ENCODE measurements at places on chromosomes 7 and 10.
A peak's percentile ranks its signal among the peaks of the same experiment; 100 is the strongest.

DNA sequence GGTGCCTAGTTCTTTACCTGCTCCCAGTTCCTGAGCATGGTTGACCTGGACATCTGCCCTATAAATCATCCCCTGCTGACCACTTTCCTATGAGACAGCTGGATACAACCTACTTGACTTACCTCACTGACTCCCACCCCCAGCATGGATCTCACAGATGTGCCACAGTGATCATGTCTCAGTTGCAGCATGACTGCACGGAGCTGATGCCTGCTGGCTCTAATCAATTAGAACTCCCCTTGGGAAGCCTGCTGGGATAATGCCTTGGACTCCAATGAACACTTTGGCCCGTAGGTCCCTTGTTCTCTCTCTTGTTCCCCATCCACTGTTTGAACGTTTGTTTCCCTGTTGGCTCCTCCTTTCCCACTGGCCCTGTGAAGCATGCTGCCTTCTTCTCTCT, 271.2 kb upstream of the IGFBP3 start:
- DNase-seq = no peak

DNA sequence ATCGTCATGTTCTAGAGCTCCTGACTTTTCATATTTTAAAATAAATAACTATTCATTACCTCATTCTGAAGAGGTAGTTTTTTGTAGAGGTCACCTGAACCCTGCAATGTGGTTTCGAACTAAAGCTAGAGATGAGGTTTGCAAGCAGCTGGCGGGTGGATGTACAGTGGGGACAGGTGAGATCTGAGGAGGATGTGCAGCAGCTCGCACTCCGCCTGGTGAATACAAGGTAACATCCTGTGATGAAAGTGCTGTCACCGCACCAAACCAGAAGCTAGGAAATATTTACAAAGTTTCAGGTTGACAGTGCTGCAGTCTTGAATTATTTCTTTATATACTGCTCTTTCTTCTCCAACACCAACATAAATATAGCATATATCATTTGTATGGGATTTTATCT, 26.5 kb downstream of the NDUFB2 start:
- DNase-seq = no peak

DNA sequence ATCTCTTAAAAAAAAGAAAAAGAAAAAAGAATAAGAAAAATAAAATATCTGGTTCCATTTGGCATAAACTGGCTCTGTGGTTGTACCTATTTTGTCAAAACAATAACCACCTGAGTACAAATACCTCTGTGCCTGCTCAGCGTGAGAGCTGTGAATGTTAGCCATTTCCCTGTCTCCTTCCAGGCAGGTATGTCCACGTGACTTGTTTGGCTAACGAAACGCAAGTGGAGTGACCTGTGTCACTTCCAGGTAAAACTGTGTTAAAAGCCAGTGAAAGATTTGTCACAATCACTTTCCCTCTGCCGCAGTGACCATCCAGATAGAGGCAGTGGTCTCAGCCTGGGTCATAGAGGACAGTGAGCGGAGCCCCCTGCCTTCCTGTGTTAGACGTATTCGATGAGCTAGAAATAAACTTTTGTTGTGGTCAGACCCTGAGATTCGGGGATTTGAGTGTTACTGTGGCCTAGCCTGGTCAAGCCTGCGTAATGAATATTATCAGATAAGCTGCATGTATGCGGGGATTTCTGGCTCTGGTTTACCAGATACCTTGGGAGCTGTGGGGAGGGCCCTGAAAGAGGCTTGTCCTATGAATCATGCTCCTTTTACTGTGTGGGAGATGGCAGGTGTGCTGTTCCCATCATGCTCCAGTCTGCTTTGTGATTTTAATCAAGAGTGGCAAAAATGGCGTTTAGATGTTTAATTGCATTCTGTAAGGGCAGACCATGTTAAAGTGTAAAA, 3.8 kb downstream of the PTER start:
- DNase-seq = peak; percentile 1

DNA sequence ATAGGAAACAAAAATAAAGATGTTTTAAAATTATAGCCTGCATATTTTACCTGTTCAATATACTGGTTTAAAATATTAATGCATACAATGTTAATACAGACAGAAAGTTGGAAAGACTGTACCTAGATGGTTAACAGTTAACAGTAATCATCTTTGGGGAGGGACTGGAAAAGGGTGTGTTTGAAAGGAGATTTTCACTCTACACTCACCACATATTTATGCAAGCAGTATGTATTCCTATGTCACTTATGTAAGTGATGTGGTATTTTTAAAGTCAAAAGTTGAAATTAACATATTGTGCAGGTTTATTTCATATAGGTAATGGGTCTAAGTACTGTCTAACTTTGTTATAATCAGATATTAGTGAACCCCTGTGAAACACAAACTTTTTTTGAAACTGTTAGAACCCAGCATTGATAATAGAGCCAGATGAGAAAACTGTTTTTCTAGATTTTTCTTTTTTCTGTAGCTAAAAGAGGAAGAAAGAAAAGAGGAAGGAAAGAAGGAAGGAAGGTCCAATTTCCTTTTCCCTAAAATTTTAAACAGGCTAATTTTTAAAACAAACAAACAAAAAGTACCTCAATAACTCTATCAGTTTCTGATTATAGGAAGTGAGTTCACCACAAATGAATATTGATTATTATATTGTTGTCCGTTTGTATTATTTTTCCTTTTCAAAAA, 9.0 kb upstream of the STARD3NL start:
- no peak for DNase-seq

DNA sequence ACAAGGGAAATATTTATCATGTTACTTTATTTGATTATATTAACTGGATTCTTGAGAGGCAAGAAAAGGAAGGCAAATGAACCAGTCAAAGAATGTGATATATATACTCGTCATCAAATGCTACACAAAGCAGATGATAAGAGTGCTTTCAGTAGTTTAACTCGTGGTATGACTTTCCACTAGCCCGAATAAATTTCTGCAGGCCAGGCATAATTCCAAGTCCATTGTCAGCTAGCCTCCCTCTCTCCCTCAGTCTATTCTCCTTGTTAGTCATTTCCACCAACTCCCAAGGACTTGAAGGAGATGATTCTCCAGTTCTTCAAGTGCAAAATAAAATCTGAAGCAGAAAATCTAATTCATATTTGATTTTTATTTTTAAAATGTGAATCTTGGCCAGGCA, 190.5 kb downstream of the GLI3 start:
- no peak for DNase-seq

DNA sequence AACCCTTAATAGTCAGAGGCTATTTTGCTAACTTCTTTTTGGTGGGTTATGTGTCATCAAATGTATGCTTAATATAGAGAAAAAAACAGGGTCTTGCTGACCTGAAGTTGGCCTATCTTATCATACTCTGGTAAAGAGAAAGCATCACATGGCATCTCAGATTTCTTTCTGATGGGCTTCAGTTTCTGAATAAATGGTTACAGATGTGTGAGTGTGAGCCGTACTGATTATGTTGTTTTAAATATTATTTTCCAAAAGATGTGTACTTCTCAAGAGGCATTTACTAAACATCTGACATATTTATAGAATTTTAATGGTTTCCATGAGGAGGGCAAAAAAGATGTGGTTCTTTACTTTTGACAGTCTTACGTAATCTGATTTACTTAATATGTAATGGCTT, 28.4 kb downstream of the BBS9 start:
- DNase-seq = no peak

- DNase-seq = no peak
These were observed 174.4 kb upstream of the PHYHIPL start for GRCh38 chr10:59002011-59002410.

DNA sequence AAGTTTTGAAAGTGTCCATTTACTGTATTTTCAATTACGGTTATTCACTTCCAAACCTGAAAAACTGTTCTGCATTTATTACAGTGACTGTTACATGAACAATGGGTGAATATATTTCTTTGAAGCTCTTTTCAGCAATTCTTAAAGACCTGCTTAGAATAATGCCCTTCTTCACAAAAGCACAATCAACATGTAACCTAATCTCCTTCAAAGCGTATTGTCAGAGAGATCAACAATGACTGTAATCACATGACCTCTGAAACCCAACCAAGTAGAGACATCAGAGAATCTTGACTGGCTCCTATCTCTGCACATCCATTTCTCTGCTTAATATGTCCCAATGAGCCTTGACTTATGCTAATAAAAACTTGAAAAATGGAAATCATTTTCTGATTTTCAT, 126.7 kb downstream of the NRCAM start:
- DNase-seq = no peak

DNA sequence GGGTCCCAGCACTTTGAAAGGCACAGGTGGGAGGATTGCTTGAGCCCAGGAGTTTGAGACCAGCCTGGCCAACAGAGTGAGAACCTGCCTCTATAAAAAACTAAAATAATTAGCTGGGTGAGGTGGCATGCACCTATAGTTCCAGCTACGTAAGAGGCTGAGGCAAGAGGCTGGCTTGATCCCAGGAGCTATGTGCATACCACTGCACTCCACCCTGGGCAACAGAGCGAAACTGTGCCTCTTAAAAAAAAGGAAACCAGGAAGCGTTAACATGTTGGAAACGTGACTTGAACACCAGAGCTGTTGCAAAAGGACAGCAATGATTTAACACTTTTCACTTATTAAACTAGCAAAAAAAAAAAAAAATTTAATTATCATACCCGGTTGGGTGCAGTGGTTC, 12.6 kb downstream of the BAZ1B start:
- no peak for DNase-seq

- DNase-seq = no peak
These were observed 1.6 kb upstream of the HILPDA start for GRCh38 chr7:128453836-128454804.

DNA sequence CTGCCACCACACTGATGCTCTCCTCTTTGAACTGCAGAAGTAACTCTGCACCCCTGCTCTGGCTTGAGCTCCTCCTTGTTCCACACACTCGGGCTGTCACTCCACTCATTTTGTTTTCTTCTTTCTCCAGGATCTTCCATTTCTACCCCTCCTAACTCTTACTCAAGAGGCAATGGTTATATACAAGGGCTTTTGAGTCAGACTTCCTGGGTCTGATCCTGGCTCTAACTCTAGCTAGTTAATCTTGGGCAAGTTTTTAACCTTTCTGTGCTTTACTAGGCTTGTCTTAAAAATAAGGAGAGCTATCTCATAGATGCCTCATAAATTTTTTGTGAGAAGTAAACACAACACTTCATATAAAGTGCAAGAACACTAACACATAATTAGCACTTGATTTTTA, 45.3 kb upstream of the GNAI1 start:
- no peak for DNase-seq

DNA sequence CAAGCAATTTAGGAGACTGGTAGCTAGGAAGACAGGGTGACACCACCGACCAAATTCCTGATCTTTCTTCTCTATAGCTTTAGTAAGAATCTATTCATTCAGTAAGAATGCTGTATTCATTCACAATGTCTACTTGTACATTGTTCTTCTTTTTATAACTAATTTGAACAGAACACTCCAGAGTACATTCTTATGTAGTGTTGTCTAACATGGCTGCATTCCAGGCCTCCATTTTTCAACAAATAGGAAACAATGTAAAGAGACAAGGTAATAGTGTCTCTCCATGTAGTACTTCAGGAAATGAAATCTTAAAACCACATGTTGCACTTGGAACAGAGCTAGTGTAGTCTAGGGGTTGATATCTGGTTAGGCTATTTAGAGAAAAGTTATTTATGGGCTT, 1.8 kb downstream of the VCL start:
- no peak for DNase-seq

DNA sequence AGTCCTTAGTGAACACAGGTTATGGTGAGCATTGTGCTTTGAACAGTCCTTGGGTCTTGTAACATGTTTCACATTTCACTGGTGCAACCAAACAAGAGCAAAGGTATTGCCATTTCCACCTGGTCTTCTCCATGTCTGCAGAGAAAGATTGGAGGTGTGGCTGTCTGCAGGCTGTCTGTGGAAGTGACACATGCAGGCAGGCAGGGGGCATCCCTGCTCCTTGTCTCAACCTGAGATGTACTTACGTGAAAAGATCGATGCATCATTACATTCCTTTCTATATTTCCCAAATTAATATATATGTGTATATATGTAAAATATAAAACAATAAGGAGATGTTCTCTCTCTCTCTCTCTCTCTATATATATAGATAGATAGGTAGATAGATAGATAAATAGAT, 54.3 kb downstream of the LRRC18 start:
- no peak for DNase-seq

DNA sequence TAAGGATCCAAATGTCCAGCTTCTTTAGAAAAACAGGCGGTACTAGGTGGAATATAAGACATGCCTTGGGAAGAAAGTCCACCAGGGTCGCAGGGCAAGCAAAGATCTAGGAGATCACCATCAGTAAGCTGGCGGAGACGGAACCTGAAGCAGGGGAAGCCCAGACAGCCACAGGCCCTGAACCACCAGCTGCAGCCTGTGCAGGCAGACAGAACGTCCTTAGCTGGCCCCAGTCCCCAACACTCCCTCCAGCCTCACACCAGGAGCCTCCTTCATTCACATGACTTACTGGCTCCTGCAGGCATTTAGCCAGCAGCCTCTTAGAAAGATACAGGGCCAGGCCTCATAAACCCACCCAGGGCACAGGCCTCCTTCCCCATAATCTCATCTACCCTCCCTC, 17.4 kb downstream of the RGS10 start:
- no peak for DNase-seq

GRCh38 chr10:46537309-46537708, 19.1 kb downstream of the GPRIN2 start:
- DNase-seq = no peak

GRCh38 chr7:85730012-85730411, 543.2 kb upstream of the SEMA3D start:
- no peak for DNase-seq

GRCh38 chr7:45924283-45924682, 3.2 kb upstream of the IGFBP3 start:
- no peak for DNase-seq

- DNase-seq = no peak
These were observed 61.3 kb downstream of the RBM33 start for GRCh38 chr7:155705623-155706360.

DNA sequence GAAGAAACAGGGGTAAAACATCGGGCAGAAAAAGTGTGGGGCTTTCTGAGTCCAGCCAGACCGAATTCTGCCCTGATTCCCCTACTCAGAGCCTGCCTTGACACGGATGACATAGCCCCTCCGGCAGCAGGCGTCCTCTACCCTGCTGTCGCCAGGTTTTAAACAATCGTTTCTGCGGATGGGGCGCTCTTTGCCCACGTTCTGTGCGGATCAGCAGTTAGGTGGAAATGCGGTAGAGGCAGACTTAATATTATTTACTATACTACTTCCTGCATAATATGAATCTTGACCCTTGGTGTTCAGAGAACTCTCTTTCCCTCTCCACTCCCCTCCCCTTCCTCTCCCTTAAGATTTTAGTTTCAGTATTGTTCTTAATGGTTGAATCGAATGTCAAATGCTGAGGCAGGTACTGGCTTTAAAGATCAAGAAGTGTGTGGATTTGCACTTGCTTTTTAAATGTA, 2.4 kb downstream of the GATA3 start:
- DNase-seq = no peak

DNA sequence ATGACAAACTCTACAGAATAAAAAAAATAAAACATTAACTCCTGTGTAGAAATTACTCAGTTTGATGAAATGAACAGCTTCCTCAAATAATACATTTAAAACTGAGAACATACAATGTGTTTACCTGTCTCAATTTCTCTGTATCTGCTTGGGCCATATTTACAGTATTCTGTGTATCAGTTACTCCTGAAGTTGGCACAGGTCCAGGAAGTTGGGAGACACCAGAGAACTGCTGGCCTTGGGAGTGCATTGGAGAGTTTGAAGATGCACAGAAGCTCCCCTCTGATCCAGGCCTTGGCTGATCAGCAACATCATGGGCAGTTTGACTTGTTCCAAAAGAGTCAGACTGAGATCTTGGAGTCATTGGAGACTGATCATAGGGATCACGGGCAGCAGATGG, 155.1 kb downstream of the GALNT11 start:
- DNase-seq = no peak

Data from T-helper 22 cell (primary cell).